Activated naive CD8-positive, alpha-beta T cell treated with anti-CD3 and anti-CD28 coated beads, Interleukin-2, amount 50 U/mL, for 24 hours (primary cell): ENCODE measurements at places on chromosomes 5 and 9.

DNA sequence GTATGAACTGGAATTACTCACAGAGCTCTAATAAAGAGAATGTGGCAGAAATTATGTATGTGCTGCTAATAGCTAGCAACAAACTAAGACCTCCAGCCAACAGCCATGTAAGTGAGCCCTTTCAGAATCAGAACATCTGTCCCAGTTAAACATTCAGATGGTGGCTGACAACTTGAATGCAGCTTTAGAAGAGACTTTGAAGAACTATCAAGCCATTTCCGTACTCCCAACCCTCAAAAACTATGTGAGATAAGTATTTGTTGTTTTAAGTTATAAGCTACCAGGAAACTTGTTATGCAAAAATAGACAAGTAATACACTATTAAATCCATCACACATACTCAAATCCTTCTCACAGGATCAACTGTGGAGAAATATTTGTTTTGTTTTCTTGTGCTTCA is 205.2 kb upstream of the EDIL3 start:
- no peaks in the 10 kb centered on the region for H3K4me1 ChIP-seq
- no peaks in the 10 kb centered on the region for H3K36me3 ChIP-seq
- no peaks in the 10 kb centered on the region for H3K27me3 ChIP-seq
- no peak overlapping the region for H3K27ac ChIP-seq
- no peak overlapping the region for H3K4me3 ChIP-seq

DNA sequence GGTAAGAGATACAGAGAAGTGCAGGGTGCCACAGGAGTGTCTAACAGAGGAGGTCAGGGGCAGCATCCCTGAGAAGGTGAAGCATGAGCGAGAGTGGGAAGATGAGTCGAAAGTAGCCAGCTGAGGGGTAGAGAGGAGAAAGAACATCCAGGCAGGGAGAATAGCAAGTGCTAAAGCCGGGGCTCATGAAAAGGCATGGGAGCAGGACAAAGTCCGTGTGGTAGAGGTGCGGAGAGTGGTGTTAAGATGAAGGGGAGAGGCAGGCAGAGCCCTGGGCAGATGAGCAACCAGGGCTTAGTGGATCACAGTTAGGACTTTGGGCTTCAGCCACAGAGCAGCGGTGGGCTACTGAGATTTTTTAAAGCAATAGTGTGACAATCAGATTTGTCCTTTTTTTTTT is 10.5 kb downstream of the SLC22A5 start:
- H3K27me3 ChIP-seq, result no peaks in the 10 kb centered on the region
- no peak for DNase-seq
- peaks cover 1% of the 10 kb centered on the region for H3K4me1 ChIP-seq
- H3K4me3 ChIP-seq, result no peak overlapping the region

- H3K27ac ChIP-seq, result no peak overlapping the region
- no peaks in the 10 kb centered on the region for H3K4me1 ChIP-seq
- H3K27me3 ChIP-seq, result no peaks in the 10 kb centered on the region
- no peak for DNase-seq
Measured at GRCh38 chr9:80400624-80401230, 829.0 kb downstream of the TLE4 start.

- no peaks in the 10 kb centered on the region for H3K36me3 ChIP-seq
- no peaks in the 10 kb centered on the region for H3K4me1 ChIP-seq
- no peak overlapping the region for H3K27ac ChIP-seq
- DNase-seq, result no peak
- peaks cover 4% of the 10 kb centered on the region for H3K27me3 ChIP-seq
- no peak overlapping the region for H3K4me3 ChIP-seq
Measured at GRCh38 chr5:101206534-101206933, 303.5 kb upstream of the ST8SIA4 start.

GRCh38 chr5:120052916-120053828 is 410.9 kb upstream of the PRR16 start:
- DNase-seq, result no peak
- no peak overlapping the region for H3K4me3 ChIP-seq
- H3K36me3 ChIP-seq, result no peaks in the 10 kb centered on the region
- no peak overlapping the region for H3K27ac ChIP-seq
- H3K27me3 ChIP-seq, result no peaks in the 10 kb centered on the region

GRCh38 chr9:136784997-136785361 is 6.2 kb upstream of the TMEM141 start:
- no peak for DNase-seq
- H3K4me3 ChIP-seq, result no peak overlapping the region
- no peak overlapping the region for H3K27ac ChIP-seq
- peaks cover 20% of the 10 kb centered on the region for H3K4me1 ChIP-seq
- peaks cover 12% of the 10 kb centered on the region for H3K27me3 ChIP-seq

DNA sequence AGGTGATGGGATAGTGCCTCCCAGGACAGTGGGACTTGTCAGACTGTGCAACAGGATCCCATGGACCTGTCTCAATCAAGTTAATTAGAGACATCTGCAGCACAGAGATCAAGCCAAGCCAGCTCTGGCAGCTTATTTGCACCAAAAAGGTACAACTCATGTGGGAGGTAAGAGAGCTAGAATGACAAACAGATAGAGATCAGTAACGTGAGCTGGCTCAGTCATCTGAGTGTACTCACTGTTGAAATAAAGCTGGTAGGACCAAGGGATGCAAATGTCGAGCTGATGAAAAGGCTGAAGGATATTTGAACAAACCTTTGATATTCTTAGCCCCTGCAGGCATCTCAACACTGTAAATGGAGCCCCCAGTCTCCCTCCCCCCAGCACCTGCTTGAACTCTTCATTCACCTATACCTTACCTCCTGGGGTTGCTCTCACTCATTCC is 198.1 kb downstream of the EFNA5 start:
- peaks cover 10% of the 10 kb centered on the region for H3K4me1 ChIP-seq
- H3K27me3 ChIP-seq, result no peaks in the 10 kb centered on the region
- no peak overlapping the region for H3K27ac ChIP-seq
- H3K4me3 ChIP-seq, result no peak overlapping the region

DNA sequence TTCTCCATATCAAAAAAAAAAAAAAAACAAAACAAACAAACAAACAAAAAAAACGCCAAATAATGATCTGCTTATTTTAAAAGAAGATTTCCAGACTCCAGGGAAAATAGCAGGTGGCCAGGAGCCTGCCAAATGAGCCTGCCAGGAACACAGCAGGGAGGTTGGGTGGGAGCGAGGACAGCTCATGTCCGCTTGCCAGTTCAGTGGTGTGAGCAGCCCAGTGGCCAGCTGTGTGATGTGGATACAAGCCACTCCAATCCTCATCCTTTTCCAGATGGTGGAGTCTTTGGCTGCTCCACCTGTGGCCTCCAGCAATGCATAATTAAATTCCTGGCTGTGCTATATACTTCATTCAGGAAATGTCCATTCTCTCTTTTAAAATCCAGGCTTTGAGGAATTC is 1025.1 kb upstream of the C9orf72 start:
- no peaks in the 10 kb centered on the region for H3K36me3 ChIP-seq
- no peaks in the 10 kb centered on the region for H3K27me3 ChIP-seq
- no peak overlapping the region for H3K4me3 ChIP-seq
- no peaks in the 10 kb centered on the region for H3K4me1 ChIP-seq
- no peak overlapping the region for H3K27ac ChIP-seq
- DNase-seq, result no peak

DNA sequence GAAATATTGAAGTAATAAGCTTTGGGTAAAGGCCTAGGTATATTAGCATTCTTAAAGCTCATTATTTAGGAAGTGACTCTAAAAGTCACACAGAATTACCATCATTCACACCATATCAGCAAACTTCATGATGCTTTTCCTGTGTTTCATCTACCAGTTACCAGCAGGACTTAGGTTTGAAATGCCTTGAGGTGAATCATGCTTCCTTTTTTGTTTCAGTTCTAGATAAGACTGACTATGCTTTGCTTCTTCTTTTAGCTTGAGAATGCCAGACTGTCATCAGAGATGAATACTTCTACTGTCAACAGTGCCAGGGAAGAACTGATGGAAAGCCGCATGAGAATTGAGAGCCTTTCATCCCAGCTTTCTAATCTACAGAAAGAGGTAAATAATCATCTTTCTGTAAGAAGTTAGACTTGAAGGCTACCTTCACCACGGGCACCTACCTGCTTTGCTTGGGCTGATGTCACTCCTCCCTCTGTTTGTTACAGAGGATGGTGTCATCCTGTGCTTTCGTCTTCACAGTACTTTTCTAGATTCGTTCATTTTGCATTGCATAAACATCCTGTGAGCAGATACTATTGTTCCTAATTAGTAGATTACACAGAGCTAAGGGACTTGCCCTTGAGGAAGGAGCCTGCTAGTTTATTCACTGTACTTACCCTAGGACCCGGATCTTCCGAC is 34.7 kb downstream of the LMNB1 start:
- H3K4me3 ChIP-seq, result no peak overlapping the region
- no peak for DNase-seq
- peaks cover 33% of the 10 kb centered on the region for H3K4me1 ChIP-seq
- no peaks in the 10 kb centered on the region for H3K27me3 ChIP-seq
